Effector memory CD4-positive, alpha-beta T cell (primary cell): ENCODE measurements at places on chromosomes 4 and X.
A peak's percentile ranks its signal among the peaks of the same experiment; 100 is the strongest.

DNA sequence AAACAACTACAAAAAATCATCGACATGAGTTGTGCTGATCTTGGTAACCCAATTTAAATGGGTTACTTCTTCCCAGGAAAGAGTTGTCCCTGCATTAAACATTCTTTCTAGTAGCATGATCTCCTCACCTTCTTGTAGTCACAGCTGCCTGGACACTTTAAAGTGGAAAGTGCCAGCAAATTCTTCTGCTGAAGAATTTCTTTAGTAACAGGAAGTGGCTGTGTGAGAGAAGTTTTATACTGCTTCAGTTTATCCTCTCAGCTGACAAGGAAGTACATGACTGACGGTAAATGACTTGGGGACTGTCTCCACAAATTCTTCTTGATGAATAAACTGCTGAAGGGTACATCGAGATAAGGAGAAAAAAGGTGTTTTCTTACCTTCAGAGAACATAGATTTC is 18.2 kb upstream of the TNIP3 start:
- no peak for DNase-seq

DNA sequence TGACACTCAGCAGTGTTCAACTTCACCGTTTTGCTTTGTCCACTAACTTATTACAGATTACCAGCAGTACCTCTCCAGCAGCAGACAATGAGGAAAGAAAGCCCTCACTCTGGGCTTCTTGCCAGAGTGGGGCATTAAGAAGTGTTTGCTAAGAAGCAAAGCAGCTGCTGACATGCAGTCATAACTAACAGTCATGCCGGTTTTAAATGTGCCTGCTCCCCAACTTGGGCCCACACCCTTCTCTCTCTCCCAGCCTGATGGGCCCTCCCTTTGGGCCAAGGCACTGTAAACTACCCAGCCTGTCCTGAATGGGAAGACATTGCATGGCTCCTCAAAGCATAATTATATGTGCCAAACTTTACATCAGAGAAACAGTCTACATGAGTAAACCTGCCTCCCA is 54.6 kb upstream of the HHIP start:
- DNase-seq, result no peak

DNA sequence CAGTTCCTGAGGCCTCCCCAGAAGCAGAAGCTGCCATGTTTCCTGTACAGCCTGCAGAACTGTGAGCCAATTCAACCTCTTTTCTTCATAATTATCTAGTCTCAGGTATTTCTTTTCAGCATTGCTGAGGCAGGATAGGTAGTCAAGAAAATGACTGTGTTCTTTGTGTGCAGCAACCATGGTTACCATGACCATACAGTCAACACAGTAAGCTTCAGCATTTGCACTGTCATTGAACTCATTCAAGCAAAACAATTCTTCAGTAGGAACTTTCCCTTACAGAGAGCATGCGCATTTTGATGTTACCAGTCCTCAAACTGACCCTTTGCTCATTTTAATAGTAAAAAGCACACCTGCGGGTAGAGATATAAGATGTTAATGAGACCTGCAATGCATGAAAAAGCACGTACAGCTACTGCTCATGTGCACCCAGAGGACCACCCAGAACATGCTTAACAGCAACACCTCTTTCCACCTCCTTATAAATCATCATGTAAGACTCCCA is 180.8 kb downstream of the PRKX start:
- no peak for DNase-seq

DNA sequence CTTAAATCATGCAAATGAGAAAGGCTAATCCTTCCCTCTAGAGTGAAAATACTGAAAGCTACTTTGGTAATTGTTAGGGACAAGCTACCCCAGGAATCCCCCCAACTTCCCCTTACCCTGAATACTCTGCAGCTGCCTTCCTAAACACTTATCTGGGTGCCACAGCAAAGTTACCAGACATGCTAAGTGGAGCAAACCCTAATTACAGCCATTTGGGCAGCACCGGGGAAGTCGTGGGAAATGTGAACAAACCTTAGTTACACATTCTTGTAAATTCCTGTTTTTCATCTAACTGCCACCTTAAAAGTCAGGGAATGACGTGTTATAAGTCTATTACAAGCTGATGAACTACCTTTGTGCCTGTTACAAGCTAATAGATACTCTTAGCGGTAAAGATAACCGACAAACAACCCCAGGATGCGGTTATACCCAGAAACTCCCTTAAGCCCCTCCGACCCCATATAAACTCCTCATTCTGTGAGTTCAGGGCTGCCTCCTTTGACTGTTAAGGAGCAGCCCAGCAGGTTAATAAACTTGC is 66.0 kb upstream of the PLAC8 start:
- DNase-seq, result no peak

- no peak for DNase-seq
Observed at GRCh38 chr4:121777625-121778024, 12.7 kb upstream of the SMIM43 start.

- no peak for DNase-seq
Observed at GRCh38 chrX:148815218-148815961, 315.0 kb downstream of the AFF2 start.

- no peak for DNase-seq
Observed at GRCh38 chr4:89939994-89940393, 45.3 kb downstream of the MMRN1 start.

DNA sequence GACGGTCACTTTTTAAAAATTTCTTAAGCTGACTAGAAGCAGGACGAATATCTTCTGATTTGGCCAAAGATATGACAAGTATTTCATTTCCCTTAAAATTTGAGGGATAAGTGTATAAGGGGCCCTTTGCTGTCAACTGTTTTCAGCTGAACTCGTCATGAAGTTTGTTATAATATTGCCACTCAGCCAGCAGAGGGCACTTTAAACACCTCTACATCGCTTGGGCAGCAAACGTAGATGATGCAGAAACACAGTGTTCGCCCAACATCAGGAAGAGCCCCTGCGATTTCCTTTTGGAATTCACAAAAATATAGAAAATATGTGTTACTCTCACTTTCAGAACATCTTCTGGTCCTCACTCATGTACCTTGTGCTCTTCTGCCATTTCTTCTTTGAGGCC is 435.7 kb upstream of the FMR1 start:
- DNase-seq, result no peak

GRCh38 chr4:23930750-23931488 is 41.1 kb upstream of the PPARGC1A start:
- no peak for DNase-seq

- DNase-seq, result no peak
Observed at GRCh38 chrX:572538-573124, 58.0 kb upstream of the SHOX start.

- no peak for DNase-seq
Observed at GRCh38 chrX:49101629-49101984, 21.9 kb upstream of the WDR45 start.

- DNase-seq, result no peak
Observed at GRCh38 chr4:116599859-116600258, 485.5 kb downstream of the TRAM1L1 start.

DNA sequence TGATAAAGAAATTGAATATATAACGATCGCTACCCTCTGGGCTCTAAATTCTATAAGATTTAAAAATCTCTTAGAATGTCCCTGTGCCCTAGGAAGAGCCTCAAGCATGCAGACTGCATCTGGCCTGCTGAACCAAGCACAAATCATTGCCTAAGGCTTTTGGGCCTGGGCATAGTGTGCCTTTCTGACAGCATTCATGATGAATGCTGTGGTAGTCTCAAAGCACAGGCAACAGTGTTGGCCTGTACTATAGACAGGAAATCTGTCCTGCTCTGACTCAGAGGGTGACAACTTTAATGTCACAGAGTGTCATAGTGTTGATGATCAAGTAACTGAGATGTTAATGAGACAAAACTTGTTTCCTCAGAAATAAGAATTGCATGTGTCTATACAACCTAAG is 717.3 kb downstream of the STIM2 start:
- no peak for DNase-seq

DNA sequence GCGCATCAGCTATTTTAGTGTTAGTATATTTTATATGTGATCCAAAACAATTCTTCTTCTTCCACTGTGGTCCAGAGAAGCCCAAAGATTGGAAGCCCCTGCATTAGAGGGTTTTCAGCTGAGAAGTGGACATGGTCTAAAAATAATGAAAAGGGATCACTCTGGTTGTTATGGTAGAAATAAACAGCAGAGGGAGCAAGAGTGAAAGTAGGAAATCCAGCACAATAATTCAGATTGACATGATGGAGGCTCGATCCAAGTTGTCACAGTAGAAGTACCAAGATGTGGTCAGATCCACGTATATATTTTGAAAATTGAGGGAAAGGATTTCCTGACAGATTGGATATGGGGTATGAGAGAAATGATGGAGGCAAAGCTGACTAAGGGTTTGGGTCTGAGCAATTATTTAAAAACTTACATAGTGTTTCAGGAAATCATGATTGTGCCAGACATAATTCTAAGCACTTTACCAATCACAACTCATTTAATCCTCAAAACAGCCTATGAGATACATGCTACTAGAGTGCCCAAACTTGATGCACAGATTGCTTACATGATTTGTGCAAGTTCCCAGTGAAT is 17.0 kb upstream of the TMEM144 start:
- DNase-seq, result no peak

- DNase-seq, result no peak
Observed at GRCh38 chrX:107758231-107758766, 17.3 kb downstream of the TSC22D3 start.

- DNase-seq, result no peak
Observed at GRCh38 chr4:112289407-112290253, 3.9 kb upstream of the TIFA start.

DNA sequence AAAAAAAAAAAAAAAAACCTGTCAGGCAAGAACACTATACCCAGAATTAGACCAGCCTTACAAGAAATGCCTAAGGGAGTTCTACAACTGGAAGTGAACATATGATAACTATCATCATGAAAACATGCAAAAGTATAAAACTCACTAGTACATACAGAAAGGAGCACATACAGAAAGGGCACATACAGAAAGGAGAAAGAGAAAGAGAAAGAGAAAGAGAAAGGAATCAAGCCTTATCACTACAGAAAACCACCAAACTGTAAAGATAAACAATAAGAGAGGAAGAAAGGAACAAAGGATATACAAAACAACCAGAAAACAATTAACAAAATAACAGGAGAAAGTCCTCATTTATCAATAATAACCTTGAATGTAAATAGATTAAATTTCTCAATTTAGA is 50.4 kb downstream of the PHKA1 start:
- DNase-seq, result no peak

DNA sequence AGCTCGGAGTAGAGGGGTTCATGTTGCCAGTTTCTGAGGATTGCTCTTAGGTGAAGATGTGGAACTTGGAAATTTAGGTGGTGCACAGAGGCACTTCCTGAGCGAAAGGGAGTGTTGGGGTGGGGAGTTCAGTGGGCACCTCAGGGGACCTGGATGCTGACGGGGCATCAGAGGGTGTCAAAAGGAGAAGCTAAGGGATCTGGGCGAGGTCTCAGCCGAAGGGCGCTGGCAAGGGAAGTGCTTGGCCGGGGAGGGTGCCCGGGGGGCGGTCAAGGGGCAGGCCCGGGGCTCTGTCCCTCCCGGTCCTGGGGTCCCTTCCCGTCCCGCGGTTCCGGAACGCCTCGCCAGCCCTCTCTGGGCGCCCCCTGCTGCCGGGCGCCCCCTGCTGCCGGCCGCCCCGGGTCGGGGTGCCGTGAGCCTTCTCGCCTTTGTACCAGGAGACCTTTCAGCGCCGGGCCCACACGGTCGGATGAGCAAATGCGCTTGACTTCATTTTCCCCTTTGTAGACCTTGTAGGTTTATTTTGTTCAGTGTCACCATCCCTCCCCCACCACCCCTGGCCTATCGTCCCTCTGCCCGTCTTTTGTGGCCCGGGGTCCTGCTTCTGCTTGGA is 3.0 kb upstream of the PHOX2B start:
- no peak for DNase-seq

DNA sequence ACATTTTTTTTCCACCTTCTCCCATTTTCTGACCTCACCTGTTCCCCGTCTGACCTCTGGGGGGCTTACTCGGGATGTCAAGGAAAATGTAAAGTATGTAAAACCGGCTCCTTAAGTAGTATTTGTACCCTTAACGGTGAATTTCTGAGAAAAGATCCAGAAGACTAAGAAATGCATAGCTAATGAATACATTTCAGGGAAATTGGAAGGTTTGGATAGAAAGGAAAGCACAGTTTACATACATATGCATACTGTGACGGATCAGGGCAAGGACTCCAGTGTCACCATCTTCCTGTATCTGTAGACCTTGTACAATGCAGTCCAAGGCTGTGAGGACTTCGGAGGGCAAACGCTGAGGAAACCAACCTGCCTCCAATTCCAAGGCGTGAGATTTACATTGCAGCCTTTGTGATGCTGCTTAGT is 2185.9 kb upstream of the TENM3 start:
- DNase-seq, result no peak

GRCh38 chr4:4386296-4386735 is 586 bp upstream of the NSG1 start:
- peak; percentile 19 for DNase-seq

DNA sequence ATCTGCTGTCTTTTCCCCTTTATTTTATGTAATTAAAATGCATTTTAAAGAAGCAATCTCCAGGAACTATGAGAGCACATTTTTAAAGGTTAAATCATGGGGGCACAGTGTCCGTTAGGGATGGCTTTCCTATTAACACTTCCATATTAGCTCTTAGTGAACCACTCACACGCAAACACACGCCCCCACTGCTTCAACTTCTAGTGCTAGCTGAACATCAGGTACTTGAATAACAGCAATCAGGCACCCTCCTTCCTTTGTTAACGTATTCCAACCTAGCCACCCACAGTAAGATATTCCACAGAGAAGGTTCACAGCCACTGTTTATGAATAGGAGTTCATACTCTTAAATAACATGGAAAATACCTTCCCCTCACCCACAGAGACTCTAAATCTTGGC is 9.3 kb downstream of the TMEM255A start:
- no peak for DNase-seq

GRCh38 chr4:77010841-77011354 is 61.3 kb downstream of the SEPTIN11 start:
- DNase-seq, result no peak

- no peak for DNase-seq
Observed at GRCh38 chrX:141839856-141840255, 1.7 kb downstream of the MAGEC3 start.

GRCh38 chr4:143357161-143357845 is 20.6 kb downstream of the GAB1 start:
- no peak for DNase-seq

GRCh38 chrX:49892542-49892941 is 13.3 kb downstream of the USP27X start:
- DNase-seq, result no peak

- DNase-seq, result no peak
Observed at GRCh38 chr4:61431131-61431530, 231.0 kb downstream of the ADGRL3 start.

- no peak for DNase-seq
Observed at GRCh38 chr4:101807351-101807750, 16.8 kb downstream of the BANK1 start.
